ENCODE measurements at places on chromosomes 3 and 15.

GRCh38 chr3:20140881-20141280 lies 45.1 kb downstream of the SGO1 start:
- DNase-seq = no peak

DNA sequence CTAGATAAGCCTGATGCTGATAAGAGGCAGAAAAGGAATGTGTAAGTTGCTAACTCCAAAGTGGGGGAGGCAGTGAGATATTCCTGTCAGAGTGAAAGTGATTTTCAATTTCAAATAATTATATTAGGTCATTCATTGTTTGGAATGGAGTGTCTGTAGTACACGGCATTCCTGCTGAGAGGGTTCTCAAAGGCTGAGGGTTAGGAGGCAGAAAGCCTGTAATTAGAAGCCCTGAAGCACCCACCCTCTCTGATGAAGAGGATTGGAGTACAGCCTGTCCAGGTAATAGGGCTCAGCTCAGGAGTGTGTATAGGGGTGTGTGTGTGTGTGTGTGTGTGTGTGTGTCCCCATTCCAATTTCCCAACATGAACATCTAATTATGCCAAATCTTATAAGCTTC lies 486.8 kb downstream of the MAGI1 start:
- no peak for DNase-seq

GRCh38 chr15:89230277-89230676 lies 8.9 kb upstream of the RLBP1 start:
- DNase-seq = no peak

- no peak for DNase-seq
Observed at GRCh38 chr15:25664761-25665160, 198.4 kb downstream of the ATP10A start.

GRCh38 chr3:38101811-38102443 lies 35.0 kb downstream of the ACAA1 start:
- no peak for DNase-seq

- DNase-seq = no peak
Observed at GRCh38 chr3:126147932-126148683, 32.3 kb downstream of the ALDH1L1 start.

GRCh38 chr3:62601238-62602070 lies 228.1 kb upstream of the FEZF2 start:
- no peak for DNase-seq

- DNase-seq = no peak
Observed at GRCh38 chr15:75786575-75786947, 56.7 kb upstream of the UBE2Q2 start.

GRCh38 chr3:17422636-17423035 lies 319.8 kb downstream of the TBC1D5 start:
- DNase-seq = no peak

- DNase-seq = no peak
Observed at GRCh38 chr3:195579281-195579680, 4.5 kb downstream of the APOD start.

- no peak for DNase-seq
Observed at GRCh38 chr3:50676031-50676705, 1.4 kb downstream of the DOCK3 start.

DNA sequence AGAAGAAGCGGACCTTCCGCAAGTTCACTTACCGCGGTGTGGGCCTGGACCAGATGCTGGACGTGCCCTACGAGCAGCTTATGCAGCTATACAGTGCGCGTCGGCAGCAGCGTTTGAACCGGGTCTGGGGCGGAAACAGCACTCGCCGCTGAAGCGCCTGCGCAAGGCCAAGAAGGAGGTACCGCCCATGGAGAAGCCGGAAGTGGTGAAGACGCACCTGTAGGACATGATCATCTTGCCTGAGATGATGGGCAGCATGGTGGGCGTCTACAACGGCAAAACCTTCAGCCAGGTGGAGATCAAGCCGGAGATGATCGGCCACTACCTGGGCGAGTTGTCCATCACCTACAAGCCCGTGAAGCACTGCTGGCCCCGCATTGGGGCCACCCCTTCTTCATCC lies 390.4 kb upstream of the MEIS2 start:
- no peak for DNase-seq

GRCh38 chr3:129020691-129021090 lies 19.6 kb downstream of the EFCC1 start:
- DNase-seq = no peak

- no peak for DNase-seq
Observed at GRCh38 chr15:58444056-58444455, 12.3 kb downstream of the LIPC start.

DNA sequence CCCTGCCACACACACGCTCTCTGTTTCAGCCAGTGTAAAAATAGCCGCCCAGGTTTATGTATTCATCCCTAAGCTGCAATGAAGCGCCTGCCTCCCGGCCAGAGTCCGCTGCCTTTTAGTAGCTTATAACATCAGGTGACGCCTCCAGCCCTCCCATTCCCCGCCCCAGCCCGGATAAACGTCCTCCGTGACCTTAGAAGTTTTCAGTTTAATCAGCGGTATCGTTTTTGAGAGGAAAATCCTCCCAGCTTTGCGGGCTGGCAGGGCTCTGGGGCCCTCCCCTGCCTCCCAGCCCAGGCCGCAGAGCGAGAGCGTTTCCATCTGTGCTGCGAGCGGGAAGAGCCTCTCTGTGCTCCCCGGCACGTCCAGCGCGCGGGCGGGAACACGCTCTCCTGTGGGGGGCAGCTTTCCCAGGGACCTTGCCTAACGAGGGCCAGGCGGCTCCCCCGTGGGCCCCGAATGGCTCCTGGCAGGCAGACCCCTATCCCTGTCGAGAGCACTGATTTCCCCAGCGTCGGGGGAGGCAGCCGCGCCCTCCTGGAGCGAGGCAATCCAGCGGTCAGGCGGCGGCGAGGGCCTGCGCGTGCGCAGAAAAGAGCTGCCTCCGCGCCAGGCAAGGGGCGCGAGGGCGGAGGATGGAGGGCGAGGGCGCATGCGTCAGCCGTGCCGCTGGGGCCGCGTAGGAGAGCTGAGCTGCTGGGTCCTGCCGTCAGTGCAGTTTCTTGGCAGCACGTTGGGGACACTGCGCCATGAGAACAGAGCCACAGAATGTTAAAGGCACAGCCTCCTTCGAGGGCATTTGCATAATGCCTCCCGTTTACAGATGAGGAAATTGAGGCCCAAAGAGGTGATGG lies 71.1 kb downstream of the CCNL1 start:
- DNase-seq = peak; percentile 88

DNA sequence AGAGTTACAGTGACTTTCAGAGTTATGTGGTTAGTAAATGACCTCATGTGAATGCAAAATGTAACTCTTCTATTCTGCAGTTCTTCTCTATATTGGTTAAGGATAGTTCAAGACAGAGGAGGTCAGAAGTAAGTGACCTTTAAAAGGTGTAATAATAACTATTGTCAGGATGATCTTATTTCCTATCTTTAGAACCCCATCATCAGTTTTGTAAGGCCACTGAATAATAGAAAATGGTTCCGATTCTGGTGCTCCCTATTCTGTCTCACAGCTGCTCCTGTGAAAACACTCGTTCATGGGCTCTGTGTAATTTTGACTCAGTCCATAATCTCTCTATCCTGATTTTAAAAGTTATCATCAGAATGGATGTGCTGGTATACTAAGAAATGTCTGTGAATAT lies 463.3 kb downstream of the LPP start:
- no peak for DNase-seq

DNA sequence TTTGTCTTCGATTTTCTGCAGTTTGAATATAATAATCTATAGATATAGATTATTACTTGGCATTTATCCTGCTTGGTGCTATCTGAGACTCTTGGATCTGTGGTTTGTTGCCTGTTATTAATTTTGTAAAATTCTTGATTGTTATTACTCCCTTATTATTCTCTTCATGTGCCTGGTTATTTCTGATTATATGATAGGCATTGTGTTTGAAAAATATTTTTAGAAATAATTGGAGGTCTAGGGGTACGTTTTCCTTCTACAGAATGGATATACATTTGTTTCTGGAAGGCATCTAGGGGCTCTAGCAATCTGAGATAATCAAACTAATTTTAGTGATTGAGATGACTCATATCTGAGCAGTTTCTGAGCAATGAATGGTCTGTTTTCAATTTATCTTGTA lies 14.9 kb upstream of the CELF6 start:
- DNase-seq = no peak

DNA sequence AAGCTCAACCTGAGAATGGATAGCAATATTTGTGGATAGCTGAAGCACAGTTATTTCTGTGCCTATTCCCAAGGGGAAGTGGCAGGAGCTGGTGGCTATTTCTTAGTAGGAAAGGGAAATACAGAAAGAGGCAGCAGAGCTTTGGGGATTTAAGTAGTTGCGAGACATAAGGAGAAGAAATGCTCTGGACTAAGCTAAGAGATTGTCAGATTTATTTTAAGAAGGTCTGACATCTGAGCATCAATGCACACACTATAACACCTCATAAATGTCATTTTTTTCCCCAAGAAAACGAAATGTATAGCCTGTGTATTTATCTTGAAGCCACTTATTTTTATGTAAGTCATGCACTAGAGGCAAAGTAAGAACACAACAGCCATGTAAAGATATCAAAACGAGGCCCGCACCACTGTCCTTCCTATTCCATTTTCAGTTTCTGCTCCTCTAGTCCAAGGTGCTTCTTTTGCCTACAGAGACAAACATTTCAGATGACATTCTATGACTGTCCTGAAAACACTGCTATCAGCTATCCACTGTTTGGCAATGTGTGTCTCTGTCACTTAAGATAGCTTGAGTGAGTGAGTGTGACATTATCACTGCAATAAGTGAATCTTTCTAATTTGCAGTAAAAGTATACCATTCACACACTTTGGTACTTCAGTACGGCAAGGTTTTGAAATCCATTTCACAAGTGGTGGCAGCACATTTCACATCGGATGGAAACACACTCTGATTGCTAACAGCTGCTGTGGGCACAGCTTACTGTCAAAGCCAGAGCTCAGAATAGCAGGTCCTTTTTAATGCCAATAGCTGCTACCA lies 62.7 kb upstream of the ICE2 start:
- no peak for DNase-seq

- no peak for DNase-seq
Observed at GRCh38 chr3:156772588-156773206, 53.5 kb upstream of the LEKR1 start.

DNA sequence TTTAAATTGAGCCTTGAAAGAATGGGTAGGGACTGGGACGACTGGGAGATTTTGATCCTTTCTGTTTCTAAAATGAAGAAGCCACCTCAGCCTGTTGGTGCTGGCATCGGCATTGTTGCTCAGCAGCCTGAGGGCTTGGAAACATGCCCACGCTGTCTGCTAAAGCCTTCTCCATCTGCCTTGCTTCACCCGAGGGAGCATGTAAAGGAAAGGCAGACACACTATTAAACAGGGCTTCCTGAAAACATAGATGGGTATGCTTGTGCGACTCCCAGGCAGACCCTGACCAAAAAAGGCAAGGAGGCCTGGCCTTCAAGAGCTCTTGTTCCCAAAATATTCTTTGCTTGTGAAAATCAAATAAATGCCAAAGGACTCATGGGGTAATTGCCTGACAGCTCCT lies 84.2 kb upstream of the SLC4A7 start:
- DNase-seq = peak; percentile 45

DNA sequence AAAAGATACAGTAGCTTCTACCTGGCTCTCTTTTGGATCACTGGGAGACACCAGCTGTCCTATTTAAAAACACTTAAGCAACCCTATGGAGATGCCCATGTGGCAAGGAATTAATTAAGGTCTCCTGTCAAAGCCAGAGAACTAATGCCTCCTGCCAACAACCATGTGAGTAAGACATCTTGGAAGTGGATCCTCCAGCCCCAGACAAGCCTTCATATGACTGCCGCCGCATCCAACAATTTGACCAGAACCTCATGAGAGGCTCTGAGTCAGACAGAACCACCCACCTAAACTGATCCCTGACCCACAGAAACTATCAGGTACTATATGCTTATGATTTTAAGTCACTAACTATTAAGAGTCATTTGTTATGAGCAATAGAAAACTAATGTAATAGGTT lies 22.3 kb downstream of the IFT80 start:
- DNase-seq = no peak

- DNase-seq = no peak
Observed at GRCh38 chr3:157498371-157498770, 4.8 kb downstream of the VEPH1 start.

DNA sequence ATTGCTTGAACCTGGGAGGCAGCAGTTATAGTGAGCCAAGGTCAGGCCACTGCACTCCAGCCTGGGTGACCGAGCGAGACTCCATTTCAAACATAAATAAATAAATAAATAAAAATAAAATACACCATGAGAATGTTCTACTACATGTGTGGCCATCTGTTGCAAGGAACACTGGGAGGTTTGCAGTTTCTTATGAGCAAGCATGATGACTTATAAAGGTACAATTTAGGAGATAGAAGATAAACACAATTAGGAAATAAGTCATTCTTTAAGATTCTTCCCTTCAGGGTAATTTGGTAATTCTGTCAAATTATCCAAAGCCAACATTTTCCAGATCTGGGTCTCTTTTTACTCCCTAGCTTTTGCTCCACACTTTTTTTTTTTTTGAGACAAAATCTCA lies 13.4 kb downstream of the HTR3C start:
- no peak for DNase-seq

DNA sequence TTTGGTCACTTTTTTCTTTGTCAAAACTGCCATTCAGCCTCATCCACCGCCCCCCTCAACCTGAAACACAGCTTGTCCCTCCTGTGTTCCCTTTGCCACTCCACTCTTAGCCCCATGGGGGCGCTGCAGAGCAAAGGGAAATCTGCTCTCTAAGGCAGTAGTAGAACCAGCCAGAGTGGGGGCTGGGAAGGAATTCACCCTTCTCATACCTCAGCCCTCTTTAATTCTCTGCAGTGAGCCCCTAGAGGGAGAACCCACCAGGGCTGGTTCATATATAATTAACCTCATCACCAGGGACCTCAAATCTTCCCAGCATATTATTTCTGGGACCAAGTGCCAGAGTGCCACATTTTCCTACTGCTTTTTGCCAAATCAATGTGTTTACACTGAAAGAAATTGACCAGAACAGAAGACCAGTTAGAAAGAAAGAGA lies 2.8 kb upstream of the BCL6 start:
- DNase-seq = no peak

DNA sequence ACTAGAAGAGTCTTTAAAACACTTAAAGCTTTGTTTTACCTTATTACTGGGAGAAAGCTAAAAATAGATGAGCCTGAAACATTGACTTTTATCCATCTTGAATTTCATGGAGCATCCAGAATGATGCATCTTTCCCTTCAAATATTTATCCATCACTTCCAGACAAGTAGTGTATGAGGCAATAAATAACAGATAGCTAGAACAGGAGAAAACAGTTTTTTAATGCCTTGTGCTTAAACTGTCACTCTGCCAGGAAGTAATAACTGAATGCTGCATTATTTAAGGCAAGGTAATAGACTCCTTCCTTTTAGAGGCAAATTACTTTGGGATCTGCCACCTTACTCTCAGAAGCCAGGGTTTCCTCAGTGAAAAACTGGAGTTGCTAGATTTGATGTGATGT lies 225.8 kb upstream of the NAALADL2 start:
- DNase-seq = no peak

DNA sequence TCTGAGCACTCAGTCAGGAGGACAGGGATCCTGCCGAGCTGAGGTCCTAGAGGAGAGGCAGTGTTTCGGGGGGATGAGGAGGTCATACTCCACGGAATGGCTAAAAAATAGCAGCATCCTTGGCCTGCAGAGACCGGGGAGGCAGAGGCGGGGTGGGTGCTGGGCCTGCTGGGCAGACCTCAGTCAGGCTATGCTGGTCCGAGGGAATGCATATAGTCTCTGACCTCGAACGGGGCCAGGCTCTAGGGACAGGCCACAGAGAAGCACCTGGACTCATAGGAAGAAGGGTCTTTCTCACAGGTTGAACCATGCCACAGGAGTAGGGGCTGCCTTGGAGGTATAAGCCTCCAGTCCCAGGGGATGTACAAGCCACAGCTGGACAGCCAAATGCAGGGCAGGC lies 14.0 kb upstream of the SKIC8 start:
- no peak for DNase-seq

Measured in AG04450 (cell line).